ENCODE measurements at places on chromosomes 4 and X.

GRCh38 chr4:113825272-113825671 is 63.7 kb upstream of the CAMK2D start:
- DNase-seq = no peak

DNA sequence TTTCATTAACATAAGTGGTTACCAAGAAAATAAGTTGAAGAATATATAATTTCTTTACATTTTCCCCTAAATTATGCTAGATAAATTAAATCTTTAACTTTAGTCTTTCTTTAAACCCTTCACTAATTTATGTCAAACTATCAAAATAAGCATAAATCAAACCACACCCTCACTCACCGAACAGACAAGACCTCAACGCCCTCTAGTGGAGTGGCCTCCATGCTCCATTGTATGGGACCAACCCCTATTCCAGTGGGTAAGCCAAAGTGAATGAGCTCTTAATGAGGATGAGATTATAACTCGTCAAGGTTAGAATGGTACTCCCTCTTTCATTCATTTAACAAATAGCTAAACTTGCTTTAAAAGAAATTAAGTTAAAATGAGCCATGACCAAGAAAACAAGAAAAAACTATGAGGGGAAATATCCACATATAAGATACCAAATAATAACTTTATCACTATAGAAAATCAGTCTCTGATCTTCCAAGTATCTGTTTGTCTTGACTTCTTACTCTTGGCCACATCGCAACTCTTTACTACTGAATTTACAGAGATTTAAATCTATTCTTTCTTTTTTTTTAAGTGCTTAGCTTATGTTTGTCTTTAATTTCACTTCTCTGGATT is 15.6 kb upstream of the BBS12 start:
- DNase-seq = peak; percentile 70

DNA sequence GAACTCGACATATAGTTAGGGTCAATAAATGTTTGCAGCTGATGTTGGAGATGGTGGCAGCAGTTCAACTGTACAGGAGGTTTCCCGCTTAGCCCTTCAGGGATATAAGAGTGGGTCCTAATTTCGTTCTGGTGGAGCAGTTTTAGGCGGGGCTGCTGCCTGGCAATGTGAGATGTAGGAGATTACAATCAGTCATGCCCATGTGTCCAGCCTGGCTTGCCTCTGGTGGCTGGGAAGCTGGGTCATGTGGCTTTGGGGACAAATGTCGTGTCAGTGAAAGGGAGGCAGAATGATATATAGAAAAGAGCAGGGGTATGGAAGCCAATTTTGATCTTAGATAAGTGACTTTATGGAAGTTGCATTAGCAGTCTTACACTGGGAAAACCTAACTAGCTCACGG is 129.4 kb downstream of the CLCN4 start:
- no peak for DNase-seq

DNA sequence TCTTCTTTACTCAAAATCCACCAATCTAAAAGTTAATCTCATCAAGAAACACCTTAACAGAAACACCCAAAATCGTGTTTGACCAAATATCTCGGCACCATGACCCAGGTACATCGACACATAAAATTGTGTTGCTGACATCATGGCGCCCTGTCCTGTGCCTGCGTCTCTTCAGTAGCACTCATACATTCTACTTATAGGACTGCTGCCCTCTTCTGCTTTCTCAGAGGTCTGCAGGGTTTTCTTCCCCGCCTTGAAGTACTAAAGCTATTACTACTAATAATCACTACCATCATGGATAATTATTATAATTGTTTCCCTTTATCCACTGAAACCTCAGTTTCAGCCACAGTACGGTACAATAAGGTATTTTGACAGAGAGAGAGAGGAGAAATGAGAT is 1403.1 kb upstream of the TENM3 start:
- DNase-seq = no peak

- DNase-seq = no peak
Observed at GRCh38 chr4:152064282-152064681, 303.5 kb upstream of the GATB start.

GRCh38 chrX:150765782-150766350 is 72.7 kb downstream of the MTMR1 start:
- no peak for DNase-seq

DNA sequence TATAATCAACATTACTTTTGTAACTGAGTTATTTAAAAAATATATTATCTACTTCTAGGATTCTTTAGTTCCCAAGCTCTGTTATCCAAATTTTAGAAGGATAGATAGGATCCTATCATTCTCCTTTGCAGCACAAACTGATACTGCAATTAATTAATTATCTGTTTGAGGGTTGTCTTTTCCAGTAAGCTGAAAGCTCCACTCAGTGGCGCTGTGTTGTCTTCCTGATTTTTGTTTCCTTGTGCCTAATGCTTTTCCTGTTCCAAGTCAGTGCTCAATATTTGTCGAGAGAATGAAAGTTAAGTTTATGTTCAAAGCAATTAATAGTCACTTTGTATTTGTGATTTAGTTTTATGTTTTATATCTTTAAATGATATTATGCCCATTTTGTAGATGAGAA is 107.4 kb upstream of the ANK2 start:
- no peak for DNase-seq

DNA sequence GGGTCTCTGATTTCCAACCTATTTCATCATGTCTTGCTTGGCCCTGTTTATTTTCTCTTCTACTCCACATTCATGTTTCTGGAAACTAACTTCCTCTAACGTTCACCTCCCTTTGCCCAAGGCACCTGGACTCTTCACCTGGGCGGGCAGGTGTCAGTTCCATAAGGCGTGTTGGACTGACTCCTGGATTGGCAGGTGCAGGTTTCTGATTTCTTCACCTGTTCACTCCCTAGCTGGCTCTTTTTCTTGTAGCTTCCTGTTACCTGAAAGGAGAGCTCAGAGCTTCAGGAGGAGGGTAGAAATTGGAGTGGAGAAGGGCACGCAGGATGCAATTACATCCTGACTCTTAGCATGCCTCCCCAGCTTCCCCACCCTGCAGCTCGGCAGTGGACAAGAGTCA is 350.8 kb upstream of the KLF3 start:
- no peak for DNase-seq

DNA sequence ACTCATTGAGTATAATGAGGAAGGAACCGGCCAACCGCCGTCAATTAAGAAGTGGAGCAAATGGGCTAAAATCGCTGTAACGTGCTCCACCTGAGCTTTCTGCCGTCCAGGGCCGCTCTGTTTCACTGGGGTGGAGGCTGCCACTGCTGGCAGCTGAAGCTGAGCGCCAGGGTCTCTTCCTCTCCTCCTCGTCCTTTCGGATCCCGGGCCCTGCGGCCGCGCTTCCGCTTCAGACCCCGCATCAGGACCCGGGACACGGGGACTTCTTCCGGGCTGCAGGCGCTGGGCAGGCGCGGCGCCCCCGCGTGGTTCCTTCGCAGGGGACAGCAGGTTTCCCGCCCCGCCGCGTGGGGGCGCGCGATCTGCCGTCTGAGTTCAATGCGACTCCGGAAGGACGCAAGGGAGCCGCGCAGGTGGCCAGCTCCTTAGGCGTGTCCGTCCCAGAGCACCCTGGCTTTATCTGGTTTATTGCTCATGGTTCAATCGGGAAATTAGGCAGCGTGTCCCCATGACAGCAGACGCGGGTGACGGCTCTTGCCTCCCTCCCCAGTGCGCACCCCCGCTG is 519.8 kb downstream of the TRIML1 start:
- no peak for DNase-seq

GRCh38 chrX:83529950-83530349 is 21.9 kb downstream of the POU3F4 start:
- DNase-seq = no peak

- no peak for DNase-seq
Observed at GRCh38 chrX:78075787-78076389, 28.2 kb upstream of the PGK1 start.

GRCh38 chr4:146112389-146112788 is 63.1 kb upstream of the LSM6 start:
- DNase-seq = no peak

DNA sequence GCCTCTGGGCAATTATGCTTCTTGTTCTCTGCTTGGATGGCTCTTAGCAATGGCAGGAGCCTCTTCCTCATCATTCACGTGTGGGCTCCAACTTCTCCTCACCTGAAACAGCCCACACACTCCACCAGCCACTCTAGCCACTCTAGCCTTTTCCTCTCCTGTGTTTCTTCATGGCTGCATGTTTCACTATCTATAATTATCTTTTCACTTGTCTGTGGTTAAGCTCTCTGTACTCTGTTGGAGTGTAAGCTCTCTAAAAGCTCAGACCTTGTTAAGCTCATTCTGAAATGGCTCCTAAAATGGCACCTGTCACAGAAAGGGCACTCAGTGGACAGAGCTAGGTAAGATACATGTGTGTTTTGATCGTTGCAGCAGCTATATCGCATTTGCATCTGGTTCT is 80.0 kb downstream of the SH3KBP1 start:
- no peak for DNase-seq
